Aorta (tissue), 5 donors: ENCODE measurements at places on chromosomes 3 and 15. TPM values are rescaled to one million over a fixed set of nuclear protein-coding genes. Genes with fewer than 3 reads are reported as not detected.

- H3K27me3 ChIP-seq = no peaks in the 10 kb centered on the region
- DNase-seq = no peak
- no peaks in the 10 kb centered on the region for H3K4me1 ChIP-seq
Observed at GRCh38 chr3:177810162-177810623, 612.9 kb upstream of the TBL1XR1 start.

TRPM1 gene
- not detected for total RNA-seq

TEX55 gene
- not detected for total RNA-seq

GRCh38 chr3:146498002-146498736, 28.8 kb upstream of the PLSCR2 start:
- H3K4me3 ChIP-seq = no peak overlapping the region
- no peaks in the 10 kb centered on the region for H3K36me3 ChIP-seq

GRCh38 chr15:89680282-89680873, 1.2 kb upstream of the PLIN1 start:
- peaks cover 8% of the 10 kb centered on the region for H3K4me1 ChIP-seq
- no peaks in the 10 kb centered on the region for H3K36me3 ChIP-seq

GRCh38 chr3:124926426-124927101, 8.0 kb downstream of the MUC13 start:
- H3K36me3 ChIP-seq = no peaks in the 10 kb centered on the region
- H3K4me3 ChIP-seq = no peak overlapping the region
- H3K27me3 ChIP-seq = no peaks in the 10 kb centered on the region
- no peak overlapping the region for H3K27ac ChIP-seq
- no peaks in the 10 kb centered on the region for H3K4me1 ChIP-seq
- DNase-seq = no peak

HHLA2 gene
- not detected for total RNA-seq

GRCh38 chr3:151209654-151210053, 6.6 kb upstream of the GPR171 start:
- H3K4me1 ChIP-seq = no peaks in the 10 kb centered on the region
- no peak overlapping the region for H3K27ac ChIP-seq
- H3K4me3 ChIP-seq = no peak overlapping the region
- H3K36me3 ChIP-seq = no peaks in the 10 kb centered on the region
- no peaks in the 10 kb centered on the region for H3K27me3 ChIP-seq

GRCh38 chr3:139286825-139287224, 57.0 kb upstream of the MRPS22 start:
- peak; percentile 26 for DNase-seq
- no peak overlapping the region for H3K4me3 ChIP-seq
- no peaks in the 10 kb centered on the region for H3K4me1 ChIP-seq
- H3K36me3 ChIP-seq = no peaks in the 10 kb centered on the region

DNA sequence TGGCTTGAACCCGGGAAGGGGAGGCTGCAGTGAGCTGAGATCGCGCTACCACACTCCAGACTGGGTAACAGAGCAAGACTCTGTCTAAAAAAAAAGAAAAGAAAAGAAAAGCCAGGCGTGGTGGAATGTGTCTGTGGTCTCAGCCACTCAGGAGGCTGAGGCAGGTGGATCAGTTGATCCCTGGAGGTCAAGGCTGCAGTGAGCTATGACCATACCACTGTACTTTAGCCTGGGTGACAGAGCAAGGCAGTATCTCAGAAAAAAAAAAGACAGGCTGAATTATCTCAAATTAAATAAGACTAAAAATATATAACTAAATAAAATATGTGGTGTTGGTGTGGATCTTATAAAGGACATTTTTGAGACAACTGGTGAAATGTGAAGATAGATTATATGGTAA, 20.6 kb downstream of the SMARCC1 start:
- H3K4me3 ChIP-seq = no peak overlapping the region
- H3K36me3 ChIP-seq = no peaks in the 10 kb centered on the region
- H3K4me1 ChIP-seq = no peaks in the 10 kb centered on the region
- no peaks in the 10 kb centered on the region for H3K27me3 ChIP-seq
- no peak overlapping the region for H3K27ac ChIP-seq

IGSF11 gene
- 0.75 TPM for total RNA-seq

DNA sequence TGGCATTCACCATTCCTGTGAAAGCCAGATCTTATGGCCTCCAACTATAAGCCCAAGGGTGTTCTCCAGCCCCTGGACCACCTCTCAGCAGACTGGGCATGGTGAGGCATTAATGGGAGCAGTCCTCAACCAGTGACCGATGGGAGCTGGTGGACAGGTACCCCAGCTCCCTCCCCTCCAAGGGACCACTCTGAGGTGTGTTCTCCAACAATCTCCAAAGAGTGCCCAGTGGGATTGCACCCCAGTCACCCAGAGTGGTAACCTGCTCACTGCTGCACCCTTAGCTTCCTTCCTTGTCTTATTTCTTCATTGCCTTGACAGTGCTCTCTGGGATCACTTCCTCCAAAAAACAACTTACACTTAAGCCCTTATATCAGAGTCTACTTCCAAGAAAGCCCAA, 8.2 kb upstream of the ITGA11 start:
- no peaks in the 10 kb centered on the region for H3K27me3 ChIP-seq
- H3K4me1 ChIP-seq = no peaks in the 10 kb centered on the region
- DNase-seq = no peak
- no peak overlapping the region for H3K4me3 ChIP-seq
- no peak overlapping the region for H3K27ac ChIP-seq
- H3K36me3 ChIP-seq = no peaks in the 10 kb centered on the region
